ENCODE measurements at places on chromosomes 2 and 18.
A peak's percentile ranks its signal among the peaks of the same experiment; 100 is the strongest.

DNA sequence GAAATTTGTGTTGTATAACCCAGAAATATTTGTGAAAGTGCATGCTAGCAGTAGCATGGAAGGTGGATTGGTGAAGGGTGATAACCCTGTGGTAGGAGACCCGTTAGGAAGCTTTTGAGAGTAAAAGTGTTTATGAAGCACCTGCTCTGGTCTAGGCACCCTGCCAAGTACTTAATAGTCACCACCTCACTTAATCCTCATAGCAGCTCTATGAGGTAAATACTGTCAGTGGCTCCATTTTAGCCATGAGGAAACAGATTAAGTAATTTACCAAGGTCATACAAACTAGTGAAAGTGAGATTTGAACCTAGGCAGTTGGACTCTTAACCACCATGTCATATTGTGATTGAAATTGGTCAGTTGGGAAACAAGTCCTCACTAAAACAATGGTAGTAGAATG lies 66.8 kb downstream of the TET3 start:
- no peak for DNase-seq

DNA sequence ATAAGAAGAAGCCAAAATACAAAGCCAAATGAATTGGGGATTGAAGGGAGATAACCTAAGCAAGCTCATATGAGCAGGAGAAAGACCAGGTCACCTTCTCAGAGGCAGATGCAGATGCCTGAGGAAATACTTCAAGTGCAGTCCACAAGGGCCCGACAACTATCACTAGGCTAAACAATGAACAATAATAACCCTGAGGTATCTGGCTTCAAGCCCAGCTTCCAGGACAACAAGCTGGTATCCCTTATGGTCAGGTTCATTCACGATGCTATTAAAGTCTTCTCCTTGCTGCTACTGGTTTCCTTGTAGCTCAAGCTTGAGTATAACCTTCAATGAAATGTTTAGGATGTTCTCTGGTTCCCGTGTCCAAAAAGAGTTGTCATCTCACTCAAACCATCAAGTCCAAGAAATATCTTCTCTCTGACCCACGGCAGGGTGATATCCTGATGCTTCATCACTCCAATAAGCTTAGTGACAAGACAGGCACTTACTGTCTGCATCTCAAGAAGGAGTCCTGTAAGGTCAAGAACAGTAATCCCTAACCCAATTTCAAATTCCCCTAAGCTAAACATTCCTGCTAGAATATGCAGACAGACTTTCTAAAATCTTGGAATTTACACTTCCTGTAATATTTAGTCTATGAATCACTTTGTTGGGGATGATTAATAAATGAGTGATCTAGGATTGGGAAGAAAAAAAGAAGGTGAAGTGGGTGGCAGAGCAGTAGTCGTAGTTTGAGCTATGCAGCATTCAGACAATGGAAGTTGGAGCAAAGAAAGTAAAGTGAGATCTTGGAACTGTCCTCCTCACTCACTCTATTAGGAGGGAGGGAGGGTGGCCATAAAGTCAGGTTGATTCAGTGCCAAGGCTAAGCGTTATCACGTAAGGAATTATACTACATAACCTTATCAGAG lies 33.1 kb downstream of the CHN1 start:
- DNase-seq: no peak

DNA sequence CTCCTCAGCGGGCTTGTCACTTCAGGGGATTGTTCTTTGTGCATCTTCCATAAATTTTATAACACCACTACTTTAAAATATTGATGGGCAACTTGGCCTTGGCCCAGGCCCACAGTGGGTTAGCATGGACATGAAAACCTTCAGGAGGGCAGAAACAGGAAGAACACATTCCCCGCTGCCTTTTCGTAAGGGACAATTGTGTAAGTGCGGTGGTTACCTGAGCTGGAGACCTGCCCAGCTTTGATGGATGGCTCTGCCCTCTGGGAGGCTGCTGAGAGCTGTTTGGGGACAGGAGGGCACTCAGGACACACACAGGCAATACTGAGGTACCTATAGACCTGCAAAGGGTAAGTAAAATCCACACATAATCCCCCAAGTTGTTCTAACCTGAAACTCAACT lies 46.8 kb downstream of the FECH start:
- DNase-seq: no peak

DNA sequence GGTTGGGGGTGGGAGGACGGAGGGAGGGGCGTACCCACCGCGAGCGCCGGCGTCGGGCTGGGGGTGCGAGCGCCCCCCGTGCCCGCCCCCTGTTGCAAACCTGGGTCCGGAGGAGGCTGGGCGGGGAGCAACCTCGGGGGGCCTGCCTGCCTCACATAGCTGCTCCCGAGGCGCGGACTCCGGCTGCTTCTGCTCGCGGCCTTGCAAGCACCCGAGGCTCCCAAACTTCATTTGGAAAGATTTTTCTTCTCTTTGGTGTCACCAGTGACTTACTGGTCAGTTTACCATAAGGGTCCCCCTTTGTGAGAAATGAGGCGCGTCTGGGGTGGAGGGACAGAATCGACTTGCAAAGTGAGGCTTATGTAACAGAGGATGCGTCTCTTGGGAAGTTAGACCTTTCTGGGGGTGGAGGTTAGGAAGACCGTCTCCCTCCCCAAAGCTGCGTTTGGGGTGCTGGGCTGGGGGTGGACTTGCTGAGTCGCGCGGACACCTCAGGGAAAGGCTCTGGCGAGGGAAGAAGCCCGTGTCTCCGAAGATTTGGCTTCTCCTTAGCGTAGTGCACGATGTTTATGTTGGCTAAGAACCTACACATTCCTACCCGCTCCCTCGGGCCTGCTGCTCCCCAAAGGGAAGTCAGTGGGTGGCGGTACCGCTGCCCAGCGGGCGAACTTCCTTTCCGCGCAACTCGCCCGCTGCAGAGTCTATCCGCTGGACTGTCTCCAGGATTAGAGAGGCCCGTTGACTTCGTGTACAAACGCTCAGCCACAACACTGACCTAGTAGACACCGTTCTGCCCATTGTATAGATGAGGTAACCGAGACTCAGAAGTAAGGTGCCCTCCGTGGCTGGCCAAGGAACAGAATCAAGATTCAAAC lies 559 bp downstream of the TMEM37 start:
- DNase-seq: no peak

GRCh38 chr2:47535073-47535472 lies 132.1 kb downstream of the MSH2 start:
- no peak for DNase-seq

- DNase-seq: no peak
Measured at GRCh38 chr2:43619511-43619910, 17.5 kb upstream of the PLEKHH2 start.

DNA sequence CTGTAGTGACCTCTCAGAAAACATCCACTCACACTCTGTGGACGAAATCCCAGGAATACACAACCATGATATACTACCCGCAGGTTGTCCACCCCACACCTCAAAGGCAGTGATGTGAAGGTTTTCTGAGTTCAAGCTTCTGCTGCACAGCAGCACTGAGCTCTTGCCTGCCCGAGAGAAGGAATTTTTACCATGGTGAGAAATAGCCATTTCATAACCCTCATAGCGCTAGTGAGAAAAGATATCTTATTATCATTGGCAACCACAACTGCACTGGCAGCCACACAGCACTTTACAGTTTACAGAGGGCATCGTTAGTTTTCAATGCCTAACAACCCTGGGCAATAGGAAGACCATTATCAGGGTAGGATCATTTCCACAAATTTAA lies 36.9 kb downstream of the NAPG start:
- DNase-seq: no peak

DNA sequence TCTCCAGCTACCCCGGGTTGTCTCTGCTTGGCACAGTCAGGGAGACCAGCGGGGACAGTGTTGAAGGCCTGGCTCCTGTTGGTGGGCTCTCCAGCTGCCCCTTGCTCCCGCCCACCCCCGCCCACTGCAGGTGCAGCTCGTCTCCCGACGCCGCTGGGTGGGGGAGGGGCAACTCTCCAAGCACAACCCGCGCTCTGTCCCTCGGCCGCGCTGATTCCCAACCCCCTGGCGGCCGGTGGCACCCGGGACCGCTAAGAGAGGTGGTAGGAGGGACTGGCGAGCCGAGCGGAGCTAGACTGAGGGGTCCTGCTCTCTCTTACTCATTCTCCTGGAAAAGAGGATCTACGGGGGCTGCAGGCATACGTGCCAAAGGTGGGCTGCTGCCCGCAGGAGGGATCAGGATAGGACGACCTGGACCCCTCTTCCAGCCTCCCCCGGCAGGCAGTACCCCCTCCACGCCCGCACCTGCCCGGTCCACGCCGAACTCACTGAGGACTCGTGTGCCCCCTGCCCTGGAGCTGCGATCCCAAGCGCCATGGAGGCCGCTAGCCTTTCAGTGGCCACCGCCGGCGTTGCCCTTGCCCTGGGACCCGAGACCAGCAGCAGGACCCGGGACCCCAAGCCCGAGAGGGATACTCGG lies 44.5 kb downstream of the DDX18 start:
- no peak for DNase-seq

GRCh38 chr18:26089293-26090129 lies 902 bp downstream of the SS18 start:
- no peak for DNase-seq

- DNase-seq: no peak
Measured at GRCh38 chr18:8944871-8945245, 157.6 kb upstream of the NDUFV2 start.

DNA sequence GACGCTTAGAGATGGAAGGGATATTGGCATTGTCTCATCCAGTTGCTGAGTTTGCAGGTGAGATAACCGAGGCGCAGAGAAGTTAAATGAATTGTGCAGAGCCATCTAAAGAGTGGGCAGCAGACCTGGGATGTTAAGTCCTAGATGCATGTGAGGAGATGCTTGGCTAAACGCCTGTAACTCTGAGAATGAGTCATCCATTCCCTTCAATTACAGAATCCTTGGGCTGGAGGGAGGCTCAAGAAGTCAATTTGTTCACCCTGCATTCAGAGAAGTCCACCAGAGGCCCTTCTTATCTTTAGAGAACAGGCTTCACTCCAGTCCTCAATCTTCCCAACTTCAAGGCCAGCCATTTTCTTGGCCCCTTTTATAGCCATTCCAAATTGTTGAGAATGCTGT lies 1.6 kb downstream of the EHD3 start:
- no peak for DNase-seq

DNA sequence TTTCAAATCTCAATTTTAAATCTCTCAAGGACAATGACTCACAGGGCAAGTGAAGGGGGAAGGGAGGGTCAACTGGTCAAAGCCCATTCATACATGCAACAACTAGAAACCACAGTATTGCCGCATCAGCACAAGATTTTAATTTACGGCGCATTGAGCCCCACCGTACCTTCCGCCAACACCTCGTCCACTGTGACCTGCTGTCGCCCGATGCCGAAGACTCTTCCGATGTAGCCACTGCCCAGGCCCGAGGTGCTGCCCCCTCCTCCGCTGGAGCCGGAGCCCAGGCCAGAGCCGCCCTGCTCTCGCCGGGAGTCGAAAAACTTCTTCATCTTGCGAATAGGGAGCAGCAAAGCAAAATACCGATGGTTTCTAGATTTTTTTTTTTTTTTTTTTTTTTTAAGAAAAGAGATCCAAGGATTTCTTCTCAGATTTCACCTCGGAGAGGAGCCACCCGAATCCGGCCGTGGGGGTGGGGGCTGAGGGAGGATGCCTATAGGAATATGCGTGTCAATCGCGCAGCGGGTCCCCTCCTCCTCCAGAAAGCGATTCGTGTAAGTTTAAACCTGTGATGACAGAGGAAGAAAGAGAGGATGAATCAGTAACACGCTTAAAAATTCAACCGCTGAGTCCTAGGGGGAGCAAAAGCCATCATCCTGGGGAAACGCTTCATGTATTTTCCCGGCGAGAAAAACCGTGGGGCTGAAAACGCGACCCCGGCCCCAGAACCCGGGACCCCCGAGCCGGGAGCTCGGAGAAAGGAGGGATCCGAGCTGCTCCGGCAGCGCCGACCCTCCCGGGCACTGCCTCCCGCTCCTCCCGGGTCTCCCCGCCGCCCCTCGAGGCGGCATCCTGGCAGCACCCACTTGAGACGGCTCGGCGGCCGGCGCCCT lies 584 bp downstream of the AAK1 start:
- DNase-seq: peak; percentile 58

DNA sequence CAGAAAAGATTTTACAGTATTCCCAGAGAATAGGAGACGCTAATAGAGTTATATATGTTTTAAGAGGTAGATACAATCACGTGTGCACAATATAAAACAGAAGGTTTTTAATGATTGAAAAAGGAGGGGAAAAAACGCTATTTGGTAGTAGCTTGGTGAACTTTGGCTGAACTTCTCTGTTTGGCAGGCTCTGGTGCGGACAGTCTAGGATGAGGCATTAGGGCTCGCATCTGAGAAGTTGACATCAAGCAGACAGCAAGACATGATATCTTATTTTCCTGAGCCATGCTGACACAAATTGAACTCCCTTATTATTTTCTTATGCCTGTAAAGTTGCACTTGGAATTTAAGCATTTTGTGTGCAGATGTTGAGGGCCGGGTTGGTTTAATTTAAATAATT lies 176.6 kb downstream of the EN1 start:
- DNase-seq: no peak

DNA sequence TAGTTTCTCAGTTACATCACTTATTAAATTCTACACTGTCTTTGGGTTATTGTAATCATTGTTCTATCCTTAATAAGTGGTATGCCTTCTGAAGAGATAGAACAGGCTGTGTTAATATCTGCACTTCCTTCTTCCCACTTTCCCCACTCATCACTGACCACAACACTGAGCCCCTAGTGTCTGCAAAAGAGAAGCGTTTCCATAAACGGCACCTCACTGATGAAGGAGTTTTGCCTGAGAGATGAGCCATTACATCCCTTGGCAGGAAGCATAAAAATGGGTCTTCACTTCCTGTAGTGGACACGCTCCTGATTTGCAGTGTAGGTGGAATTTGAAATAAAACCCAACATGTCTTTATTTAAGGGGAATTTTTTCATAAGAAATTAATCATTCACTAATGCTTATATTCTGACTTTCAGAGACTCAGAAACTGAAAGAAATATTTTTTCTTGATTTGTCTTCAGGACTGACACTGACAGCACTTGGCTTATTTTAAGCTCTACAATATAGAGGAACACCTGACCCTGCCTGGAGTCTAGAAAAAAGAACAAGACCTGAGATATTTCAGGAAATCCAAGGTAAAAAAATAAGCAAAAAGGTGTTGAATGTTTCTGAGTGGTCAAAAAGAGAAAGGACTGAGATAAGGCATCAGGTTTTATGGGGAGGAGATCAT lies 275.3 kb downstream of the RAD51AP2 start:
- DNase-seq: no peak

- DNase-seq: no peak
Measured at GRCh38 chr2:217250013-217250524, 390.2 kb upstream of the TNP1 start.

GRCh38 chr2:99572373-99573164 lies 82.8 kb upstream of the REV1 start:
- DNase-seq: no peak

- no peak for DNase-seq
Measured at GRCh38 chr2:61832183-61832841, 21.5 kb downstream of the FAM161A start.

Data from CD4-positive, alpha-beta T cell treated with Interleukin-15 for 1 hour (primary cell).